ENCODE measurements at places on chromosomes 3 and 15. TPM values are rescaled to one million over a fixed set of nuclear protein-coding genes. Genes with fewer than 3 reads are reported as not detected.

- DNase-seq, result no peak
These were observed 6.4 kb upstream of the FAM174B start for GRCh38 chr15:92661956-92662355.

GRCh38 chr3:6807967-6808588, 52.8 kb upstream of the GRM7 start:
- DNase-seq, result no peak

DNA sequence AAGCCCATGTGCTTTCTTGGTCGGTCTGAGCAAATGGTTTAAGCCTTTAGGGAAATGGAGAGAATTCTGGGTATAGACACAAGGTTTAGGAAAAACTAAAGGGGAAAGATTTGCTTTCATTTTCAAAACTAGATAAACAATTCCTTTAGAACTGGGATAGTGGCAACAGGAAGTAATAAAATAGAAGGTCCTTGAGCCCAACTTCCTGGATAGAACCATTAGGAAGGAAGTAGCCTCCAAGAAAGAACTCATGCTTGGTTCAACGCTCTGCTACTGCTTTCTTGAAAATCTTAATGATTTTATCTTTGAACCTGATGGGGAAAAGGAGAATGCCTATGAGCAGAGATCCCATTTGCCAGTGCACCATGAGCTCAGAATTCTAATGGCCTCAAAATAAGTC, 147.0 kb upstream of the THRB start:
- DNase-seq, result no peak

DNA sequence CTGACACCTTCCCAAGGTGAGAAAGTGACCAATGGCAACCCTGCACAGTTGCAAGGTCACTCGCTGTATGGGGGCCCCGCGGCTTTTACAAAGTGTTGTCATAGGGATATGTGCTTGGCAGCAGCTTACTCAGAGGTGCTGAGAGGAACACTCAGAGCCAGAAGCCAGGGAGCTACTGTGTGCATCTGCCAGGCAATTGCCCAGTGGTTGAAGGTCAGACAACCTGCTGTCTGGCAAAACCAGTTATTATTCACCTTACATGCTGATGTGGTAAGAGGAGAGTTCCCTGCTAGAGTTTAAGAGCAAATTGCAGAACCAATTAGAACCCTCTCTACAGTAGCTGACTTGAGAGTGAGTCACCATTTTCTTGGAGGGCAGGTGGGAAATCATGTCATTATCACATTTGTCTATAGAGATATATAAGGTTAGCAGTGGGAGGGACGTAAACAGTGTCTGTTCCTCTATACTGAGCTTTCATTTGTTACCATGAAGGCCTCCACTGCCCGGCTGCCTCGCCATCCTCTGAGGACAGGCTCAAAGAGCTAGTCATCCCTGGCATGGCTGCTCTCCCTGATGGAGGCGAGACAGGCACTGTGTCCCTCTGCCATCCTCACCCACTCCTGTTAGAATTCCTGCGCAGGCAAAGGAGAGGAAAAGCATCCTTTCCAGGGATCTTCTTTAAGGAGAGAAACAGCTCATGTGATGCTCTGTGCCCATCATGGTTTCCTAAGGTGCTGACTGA, 274.4 kb downstream of the PLCL2 start:
- no peak for DNase-seq

GOLGA6B gene
- total RNA-seq, result not detected

- no peak for DNase-seq
These were observed 118.5 kb upstream of the LIPC start for GRCh38 chr15:58313304-58313703.

DNA sequence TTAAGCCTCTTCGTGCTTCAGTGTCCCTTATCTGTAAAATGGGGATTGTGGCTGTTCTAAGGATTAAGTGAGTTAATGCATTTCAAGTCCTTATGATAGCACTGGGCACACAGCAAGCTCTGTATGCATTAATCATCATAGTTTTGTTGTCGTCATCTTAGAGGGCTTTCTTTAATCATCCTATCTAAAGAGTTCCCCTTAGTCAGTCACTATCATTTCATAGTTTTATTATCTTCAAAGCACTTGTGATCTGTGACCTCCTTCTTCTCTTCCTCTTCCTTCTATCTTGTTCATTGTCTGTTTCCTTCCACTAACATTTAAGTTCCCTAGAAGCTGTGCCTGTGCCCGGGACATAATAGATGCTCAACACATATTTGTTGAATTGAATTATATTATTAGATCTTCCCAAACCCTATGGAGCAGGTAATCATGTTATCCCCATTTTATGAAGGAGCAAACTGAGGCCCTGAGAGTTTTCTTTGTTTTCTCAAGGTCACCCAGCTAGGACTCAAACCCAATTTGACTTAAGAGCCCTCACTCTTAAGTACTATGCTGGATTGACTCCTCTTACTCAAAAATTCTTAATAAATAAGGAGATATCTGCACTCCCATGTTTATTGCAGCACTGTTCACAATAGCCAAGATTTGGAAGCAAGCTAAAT, 24.1 kb downstream of the DUOX2 start:
- no peak for DNase-seq

DNA sequence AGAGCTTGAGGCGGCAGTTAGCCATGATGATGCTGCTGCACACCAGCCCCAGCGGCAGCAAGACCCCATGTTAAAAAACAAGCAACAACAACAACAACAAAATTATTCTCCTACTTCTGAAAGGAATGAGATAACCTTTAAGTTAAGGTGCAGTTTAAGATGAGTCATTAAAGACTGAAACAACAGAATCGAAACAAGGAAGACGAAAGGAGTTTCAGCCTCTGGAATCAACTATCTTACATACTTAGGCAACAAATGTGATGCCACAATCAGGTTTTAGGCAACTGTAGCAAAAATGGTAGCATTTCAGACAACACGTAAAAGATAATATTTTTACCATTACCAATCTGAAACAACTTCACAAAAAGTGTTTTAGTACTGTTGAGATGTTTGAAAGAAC, 12.2 kb downstream of the SCAANT1 start:
- DNase-seq, result no peak

DNA sequence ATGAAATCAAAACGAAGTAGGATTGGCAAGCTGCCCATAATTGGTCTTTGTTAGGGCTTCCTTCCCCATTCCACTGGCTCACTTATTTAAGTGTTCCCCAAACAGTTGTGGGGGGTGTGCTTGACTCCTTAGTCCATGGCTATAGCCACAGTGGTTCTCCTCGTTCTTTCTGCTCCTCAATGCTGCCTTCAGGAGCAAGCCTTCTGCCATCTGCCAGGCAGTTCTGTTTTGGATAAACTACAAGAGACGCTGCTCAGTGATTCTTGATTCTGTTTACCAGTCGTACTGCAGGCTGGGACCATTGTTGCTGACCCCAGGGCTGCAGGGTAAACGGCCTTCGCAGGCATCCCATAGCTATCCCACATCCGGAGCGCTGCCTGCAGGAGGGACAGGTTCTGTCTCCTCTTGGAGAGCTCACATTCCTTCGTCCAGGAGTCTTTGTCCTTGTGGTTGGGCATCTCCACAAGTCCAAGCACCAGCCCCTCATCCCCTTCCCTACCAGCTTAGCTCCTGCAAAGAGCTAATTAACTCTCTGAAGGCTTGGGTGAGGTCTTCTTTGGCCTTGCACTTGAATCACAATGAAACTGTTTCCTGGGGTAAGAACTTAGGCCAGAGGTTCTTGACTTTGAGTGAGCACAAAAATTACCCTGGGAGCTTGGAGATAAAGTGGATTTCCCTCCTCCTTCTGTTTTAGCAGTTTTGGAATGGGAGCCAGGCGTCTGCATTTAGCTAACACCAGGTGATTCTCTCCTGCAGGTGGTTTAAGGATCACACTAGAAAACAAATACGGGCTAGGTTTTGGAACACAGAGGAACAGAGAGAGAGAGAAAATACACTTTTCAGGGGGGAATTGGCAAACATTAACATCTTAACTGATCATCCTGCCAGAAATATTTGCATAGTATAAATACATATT, 114.9 kb downstream of the SV2B start:
- no peak for DNase-seq

GRCh38 chr15:93417631-93418030, 328.6 kb upstream of the RGMA start:
- no peak for DNase-seq

TEX55 gene
- total RNA-seq, result not detected

TRANK1 gene
- 91.5 TPM for total RNA-seq

DNA sequence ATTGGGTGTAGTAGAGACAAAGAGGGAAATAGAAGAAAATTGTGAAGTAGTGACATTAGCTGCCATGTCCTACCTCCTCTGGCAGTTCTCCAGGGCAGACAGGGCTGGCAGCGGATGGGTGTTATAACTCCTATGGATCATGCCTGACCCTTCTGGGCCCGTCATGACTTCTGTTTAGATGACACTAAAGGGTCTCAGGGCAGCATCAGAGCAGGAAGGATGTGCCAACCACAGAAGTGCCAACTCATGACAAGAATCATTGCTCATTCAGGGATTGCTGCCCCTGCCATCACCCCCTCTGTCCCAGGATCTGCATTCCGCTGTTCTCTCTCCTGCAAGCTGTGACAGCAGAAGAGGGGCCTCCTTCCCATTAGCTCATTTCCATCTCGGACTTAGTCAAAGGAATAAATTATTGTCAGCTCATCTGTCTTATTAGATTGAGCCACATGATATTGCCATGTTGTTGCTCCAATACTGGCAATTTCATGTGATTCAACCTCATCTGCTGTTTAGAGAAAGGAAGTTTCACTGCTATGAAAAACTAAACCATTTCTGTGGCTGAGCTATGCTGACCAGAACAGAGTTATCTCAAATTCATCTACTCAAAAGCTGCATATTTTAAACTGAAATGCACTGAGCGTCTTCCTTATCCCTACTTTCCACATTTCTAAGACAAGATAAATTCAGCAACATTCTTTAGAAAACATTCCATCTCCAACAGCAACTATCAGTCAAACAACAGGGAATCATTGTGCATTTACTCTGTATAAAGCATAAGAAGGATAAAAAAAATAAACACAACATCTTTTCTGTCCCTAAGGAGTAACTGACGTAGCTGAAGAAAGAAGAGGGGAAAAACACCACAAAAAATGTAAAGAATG, 271.6 kb downstream of the FHIT start:
- no peak for DNase-seq

GRCh38 chr15:39729500-39729899, 53.1 kb downstream of the FSIP1 start:
- DNase-seq, result no peak

CACNA2D3 gene
- 0.95 TPM for total RNA-seq

DNA sequence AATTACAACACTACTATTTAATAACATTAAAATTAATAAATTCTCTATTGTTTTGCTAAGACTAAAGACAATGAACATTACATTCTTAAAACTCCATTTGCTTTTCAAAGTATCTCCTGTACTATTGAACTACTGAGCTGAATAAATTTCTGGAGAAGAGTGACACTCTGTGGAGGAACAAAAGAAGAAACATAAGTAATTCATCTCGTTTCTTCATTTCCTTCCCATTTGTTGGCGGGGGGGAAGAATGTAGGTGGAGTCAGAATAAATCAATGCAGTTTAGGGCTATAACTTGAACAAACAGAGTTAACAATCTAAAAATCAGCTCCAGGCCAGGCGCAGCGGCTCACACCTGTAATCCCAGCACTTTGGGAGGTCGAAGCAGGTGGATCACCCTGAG, 32.7 kb downstream of the EFHB start:
- DNase-seq, result no peak
